IMR-90 (cell line): ENCODE measurements at places on chromosomes 13 and 19. TPM values are rescaled to one million over a fixed set of nuclear protein-coding genes. Genes with fewer than 3 reads are reported as not detected.

The USHBP1 gene
- total RNA-seq: not detected in 2 replicates

The CDC42EP5 gene
- 7.2 and 7.8 TPM in 2 replicates for total RNA-seq

The ZNF808 gene
- 19.9 and 22.8 TPM in 2 replicates for total RNA-seq

The ATP8A2 gene
- 0.18 and 0.28 TPM in 2 replicates for total RNA-seq

The GPR18 gene
- total RNA-seq: not detected in 2 replicates

The RGL3 gene
- 0.18 TPM in 1 of 2 replicates, not detected in the other for total RNA-seq

The EID2B gene
- total RNA-seq: 2.7 and 4.2 TPM in 2 replicates

The SLAIN1 gene
- under 0.01 and 0.36 TPM in 2 replicates for total RNA-seq

The SYNE4 gene
- not detected in 2 replicates for total RNA-seq

The BST2 gene
- total RNA-seq: 0.18 and 0.28 TPM in 2 replicates

The PNMA8B gene
- under 0.01 and 0.18 TPM in 2 replicates for total RNA-seq

The ZNF726 gene
- 1.9 and 2.0 TPM in 2 replicates for total RNA-seq

The NAPA gene
- total RNA-seq: 51.7 and 76.4 TPM in 2 replicates

The PRRG2 gene
- under 0.01 and 0.54 TPM in 2 replicates for total RNA-seq

The VSTM2B gene
- total RNA-seq: not detected in 2 replicates

The LINGO3 gene
- total RNA-seq: not detected in 2 replicates

The KPTN gene
- 3.9 and 4.1 TPM in 2 replicates for total RNA-seq

The KIR2DL3 gene
- not detected in 2 replicates for total RNA-seq
